Activated naive CD4-positive, alpha-beta T cell treated with anti-CD3 and anti-CD28 coated beads, Interleukin-2, amount 50 U/mL, for 72 hours (primary cell): ENCODE measurements at places on chromosomes 7 and 10. TPM values are rescaled to one million over a fixed set of nuclear protein-coding genes. Genes with fewer than 3 reads are reported as not detected.

DNA sequence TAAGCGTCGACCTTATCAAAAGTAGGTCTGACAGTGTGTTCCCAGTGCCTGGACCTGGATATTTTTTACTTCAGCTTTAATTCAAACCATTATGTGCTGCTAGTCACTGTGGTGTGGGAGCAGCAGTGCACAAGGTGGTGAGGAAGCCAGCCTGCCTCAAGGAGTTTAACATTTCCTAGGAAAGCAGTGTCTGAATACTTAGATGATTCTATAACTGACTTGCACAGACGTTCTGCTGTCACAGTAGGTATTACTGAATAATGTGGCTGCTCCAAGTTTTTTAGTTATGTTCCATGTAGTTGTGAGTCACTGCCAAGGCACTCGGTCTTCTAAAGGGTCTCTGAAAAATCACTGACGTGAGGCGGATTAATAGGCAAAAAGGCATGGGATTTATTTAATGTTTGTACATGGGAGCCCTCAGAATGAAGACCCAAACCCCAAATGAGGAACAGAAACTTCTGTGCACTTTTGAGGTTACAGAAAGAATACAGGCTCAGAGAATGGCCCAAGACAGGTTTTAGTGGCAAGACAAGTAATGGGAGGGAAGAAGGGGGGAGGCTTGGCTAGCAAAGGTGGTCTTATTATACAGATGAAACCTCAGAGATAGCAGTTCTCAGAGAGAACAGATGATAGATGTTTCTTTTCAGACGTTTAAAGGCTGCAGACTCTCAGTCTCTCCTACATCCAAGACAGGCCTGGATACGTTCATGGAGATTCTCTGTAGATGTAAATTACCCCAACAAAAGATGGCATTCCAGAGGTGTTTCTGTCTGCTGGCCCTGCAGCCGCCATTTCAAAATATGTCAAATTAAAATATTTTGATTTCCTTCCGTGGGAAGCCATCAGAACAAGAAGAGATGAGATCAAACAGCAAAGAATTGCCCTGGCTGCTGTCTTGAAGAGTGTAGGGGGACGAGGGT, 209.3 kb downstream of the SDK1 start:
- DNase-seq: no peak

Gene EIF5AL1
- total RNA-seq: 0.16 TPM

- DNase-seq: no peak
Observed at GRCh38 chr10:50552308-50552707, 71.4 kb downstream of the SGMS1 start.

GRCh38 chr7:25845464-25845863, 306.5 kb upstream of the NFE2L3 start:
- DNase-seq: no peak

Gene PCDH15
- total RNA-seq: not detected

Gene ABCA13
- total RNA-seq: not detected

- DNase-seq: no peak
Observed at GRCh38 chr10:101122270-101123084, 8.6 kb upstream of the TLX1 start.
